ENCODE measurements at places on chromosomes 12 and 14.
A peak's percentile ranks its signal among the peaks of the same experiment; 100 is the strongest.

DNA sequence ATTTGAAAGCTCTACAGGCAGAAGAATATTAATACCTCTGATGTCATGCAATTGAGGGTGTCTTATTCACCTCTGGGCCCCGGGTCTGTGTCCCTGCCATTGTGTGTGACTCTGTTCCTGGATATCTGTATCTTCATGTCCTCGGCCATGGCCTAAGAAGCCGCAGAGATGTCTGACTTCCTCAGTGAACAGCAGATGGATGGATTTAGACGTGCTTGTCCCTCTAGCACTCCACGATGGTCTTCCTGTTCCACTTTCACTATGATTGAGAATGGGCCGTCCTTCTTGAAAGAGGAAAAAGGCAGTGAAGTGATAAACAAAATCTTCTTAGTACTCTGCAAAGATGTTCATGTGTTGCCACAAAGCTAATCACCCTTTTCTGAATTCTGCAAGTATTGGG lies 217.4 kb downstream of the SLC41A2 start:
- H3K27ac ChIP-seq, result no peak overlapping the region
- H3K4me1 ChIP-seq, result peaks cover 51% of the 10 kb centered on the region
- H3K4me3 ChIP-seq, result no peak overlapping the region

DNA sequence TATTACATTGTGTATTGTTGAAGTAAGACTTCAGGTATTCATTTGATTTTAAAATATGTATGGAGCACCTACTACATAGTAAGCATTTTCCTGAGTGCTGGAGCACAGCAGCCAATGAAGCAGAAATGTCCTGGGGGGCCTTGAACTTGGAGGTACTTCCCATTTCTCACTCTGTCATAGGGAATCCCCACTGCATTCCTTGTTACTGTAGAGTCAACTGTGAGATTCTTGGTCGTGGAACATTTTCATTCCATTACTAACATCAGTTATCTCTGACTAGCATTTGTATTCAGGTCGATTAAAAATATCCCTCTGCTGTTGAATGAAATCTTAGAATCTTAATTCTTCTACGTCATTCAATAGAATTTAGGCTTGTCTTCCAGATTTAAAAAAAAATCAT lies 66.7 kb downstream of the PDE3A start:
- no peak overlapping the region for H3K4me3 ChIP-seq
- no peak for DNase-seq
- peaks cover 3% of the 10 kb centered on the region for H3K36me3 ChIP-seq
- H3K4me1 ChIP-seq, result peaks cover 7% of the 10 kb centered on the region
- H3K27ac ChIP-seq, result no peak overlapping the region

DNA sequence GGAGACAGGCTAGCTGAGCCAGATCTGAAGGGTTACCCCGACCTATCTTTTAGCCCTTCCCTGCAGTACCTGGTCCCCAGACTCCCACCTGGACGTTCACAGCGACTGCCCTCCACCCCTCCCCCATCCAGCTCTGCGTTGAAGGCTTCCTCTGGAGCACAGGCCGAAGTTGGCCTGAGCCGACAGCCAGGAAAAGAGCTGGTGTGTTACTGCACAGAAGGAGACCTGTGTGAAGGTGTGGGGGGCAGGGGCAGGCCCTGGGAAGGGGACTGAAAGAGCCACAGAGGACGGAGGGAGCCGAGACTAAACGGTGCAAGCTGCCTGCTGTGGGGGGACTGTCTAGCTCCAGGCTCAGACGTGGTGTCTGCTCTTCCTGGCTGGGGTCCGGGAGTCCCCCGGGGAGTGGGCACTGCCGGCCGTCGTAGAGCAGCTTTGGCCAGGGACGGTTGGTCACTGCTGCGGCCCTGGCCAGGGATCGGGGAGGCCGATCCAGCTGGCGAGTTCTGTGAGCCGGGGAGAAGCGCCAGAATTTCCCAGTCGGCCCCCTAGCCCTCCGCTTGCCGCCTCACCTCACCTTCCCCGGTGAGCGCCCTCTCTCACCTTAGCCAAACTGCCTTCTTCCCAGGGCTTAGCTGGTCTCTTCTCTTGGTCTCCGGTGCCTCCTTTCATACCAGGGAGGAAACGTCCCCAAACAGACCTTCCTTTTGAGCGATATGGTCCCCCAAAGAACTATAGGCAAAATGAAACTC lies 899 bp upstream of the COL2A1 start:
- peaks cover 25% of the 10 kb centered on the region for H3K4me1 ChIP-seq
- no peaks in the 10 kb centered on the region for H3K36me3 ChIP-seq
- H3K4me3 ChIP-seq, result peak overlapping the region; percentile 57
- H3K27me3 ChIP-seq, result peaks cover 73% of the 10 kb centered on the region
- no peak for DNase-seq

DNA sequence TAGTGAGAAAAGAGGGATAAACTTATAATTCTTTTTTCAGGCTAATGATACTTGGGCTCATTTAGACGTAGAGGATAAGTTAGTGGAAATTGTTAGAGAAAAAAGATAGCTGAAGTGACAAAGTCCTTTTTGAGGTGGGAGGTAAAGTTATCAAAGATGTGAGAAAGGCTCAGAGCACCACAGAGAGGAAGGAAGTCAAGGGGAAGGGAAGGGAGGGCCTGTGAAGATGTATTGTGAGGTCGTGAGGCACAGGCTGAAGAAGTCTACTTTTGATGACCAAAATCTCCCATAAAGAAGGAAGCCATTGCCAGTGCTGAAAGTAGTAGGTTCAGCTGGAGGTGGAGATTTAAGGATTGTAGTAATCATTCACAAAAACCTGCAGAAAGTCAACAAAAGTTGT lies 19.4 kb upstream of the PTGDR start:
- DNase-seq, result no peak
- peaks cover 3% of the 10 kb centered on the region for H3K36me3 ChIP-seq
- no peaks in the 10 kb centered on the region for H3K4me1 ChIP-seq
- no peak overlapping the region for H3K27ac ChIP-seq

DNA sequence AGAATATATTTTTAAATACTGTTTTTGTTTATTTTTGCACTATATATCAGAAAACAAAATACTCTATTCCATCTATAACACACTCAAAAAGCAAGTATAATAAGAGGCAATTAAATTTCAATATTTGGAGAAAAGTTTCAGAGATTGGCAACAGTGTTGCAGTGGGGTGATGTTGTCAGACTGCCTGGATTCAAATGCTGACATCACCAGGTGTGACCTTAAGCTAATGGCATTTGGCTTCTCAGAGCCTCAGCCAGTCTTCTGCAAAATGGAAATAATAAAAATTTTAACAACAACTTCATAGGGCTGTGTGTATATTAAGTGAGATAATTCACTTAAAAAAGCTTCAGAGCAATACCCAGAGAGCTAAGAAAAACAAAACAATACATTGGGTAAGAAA lies 74.7 kb downstream of the TMTC1 start:
- H3K27me3 ChIP-seq, result no peaks in the 10 kb centered on the region
- no peak for DNase-seq
- no peak overlapping the region for H3K27ac ChIP-seq
- peaks cover 20% of the 10 kb centered on the region for H3K36me3 ChIP-seq
- peaks cover 15% of the 10 kb centered on the region for H3K4me1 ChIP-seq
- no peak overlapping the region for H3K4me3 ChIP-seq
